Suppressor macrophage (primary cell): ENCODE measurements at places on chromosomes 3 and 15.
A peak's percentile ranks its signal among the peaks of the same experiment; 100 is the strongest.

- no peak for DNase-seq
Observed at GRCh38 chr15:64006642-64007041, 39.6 kb downstream of the DAPK2 start.

GRCh38 chr15:96339619-96340347 lies 9.3 kb downstream of the NR2F2 start:
- DNase-seq = no peak

GRCh38 chr3:3133500-3133899 lies 6.8 kb downstream of the TRNT1 start:
- DNase-seq = no peak

DNA sequence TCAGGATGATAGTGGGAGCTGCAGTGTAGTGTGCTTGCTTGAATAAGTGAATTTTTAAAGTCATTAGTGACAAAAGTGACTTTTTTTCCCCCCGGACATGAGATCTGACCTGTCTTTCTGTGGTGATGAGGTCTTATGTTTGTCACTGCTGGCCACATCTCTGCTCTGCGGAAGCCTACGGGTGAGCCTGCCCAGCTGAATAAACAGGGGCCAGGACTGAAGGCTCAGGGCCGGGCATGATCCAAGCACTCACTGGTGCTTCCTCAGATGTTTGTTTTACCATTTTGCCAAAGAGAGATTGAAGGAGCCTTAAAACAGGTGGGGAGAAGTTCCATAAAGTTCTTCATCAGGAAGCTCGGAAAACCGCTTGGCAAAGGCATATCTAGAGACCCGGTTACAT lies 35.0 kb downstream of the RPL39L start:
- no peak for DNase-seq

DNA sequence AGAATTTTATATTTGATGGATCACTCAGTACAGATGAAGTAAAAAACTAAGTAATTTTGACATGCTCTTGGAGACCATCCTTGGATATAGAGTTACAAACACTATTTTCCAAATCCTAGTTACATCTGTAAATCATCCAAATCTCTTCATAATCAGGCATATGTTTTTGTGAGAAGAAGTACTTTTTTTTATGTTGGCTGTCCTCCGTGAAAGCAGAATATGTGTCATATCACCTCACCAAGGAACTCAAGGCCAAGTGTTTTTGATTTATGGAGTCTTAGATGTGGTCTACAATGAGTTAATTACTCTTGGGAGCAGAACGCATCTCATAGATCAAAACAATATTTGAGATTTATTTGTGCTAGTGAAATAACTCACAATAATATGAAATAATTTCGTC lies 416.5 kb upstream of the TGFBR2 start:
- no peak for DNase-seq

DNA sequence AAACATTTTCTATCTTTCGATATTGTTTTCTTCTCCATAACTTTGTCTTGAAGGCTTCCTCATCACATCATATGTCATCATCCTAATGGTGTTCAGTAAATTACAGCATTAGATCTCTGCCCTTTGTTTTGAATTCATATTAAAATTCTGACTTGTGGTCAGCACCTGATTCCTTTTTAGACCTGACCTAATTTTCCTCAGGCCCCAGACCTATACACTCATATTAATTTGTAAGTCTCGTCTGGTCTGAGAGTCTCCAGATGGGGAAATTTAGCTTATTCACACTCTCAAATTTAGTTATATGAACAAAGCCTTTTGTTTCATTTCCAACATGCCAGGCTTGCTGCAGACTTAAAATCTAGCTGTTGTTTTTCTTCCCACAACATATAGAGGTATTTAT lies 248.4 kb downstream of the KCNH8 start:
- DNase-seq = no peak

DNA sequence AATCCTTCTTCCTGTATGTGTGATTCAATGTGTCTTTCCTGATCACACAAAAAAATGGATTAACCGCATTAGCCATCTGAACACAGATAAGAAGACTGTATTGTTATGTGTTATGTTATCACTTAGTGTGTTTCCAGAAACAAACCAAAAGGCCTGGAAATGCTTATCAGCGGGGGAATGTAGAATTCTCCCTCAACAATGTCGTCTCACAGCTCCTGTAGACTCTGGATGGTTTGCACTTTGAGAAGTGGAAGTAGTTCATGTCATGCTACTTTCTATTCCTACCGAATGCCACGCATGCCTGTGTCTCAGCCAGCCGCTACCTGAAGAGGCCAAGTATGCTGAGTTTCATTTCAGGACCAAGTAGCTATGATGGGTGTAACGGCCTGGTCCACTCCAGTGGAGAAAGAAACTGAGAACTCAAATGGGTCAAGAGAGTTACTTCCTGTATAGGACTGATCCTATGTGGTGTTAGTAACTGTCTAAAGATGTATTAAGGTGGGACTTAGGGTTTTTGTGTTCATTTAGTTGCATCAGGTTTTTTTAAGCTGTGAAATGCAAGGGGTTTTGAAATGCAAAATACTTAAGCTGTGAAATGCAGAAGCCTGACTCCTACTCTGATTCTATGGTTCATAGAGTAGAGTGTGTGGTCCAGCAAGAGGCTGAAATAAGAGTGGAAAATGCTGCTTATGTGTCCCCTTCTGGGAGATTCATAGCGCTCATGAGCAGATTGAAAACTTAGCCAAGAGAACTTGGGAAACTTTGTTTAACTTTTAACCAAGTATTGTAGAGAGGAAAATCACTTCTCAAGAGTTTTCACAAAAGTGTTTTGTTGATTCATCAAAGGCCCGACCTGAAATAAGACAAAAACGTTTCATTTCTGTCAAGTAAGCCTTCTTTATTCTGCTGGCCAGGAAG lies 118.5 kb upstream of the LMOD3 start:
- DNase-seq = no peak

DNA sequence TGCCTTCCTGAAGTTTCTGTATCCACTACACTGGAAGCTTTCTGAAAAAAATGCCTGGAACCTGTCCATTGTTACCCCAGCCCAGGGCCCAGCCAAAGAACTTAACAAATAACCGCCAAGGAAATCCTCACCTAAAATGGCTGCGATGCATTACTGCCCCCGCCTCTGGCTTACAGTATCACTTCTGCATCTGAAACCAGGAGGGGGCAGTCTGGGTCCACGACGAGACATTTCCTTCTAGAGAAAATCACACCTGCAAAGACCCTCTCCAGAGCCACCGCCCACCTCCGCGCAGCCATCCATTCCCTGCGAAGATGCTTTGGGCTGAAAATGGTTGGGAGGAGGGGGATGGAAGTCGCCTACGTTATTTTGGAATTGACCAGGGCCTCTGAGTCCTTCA lies 22.4 kb upstream of the CELF6 start:
- DNase-seq = peak; percentile 72
